ENCODE measurements at places on chromosomes 5 and 9. TPM values are rescaled to one million over a fixed set of nuclear protein-coding genes. Genes with fewer than 3 reads are reported as not detected.

DNA sequence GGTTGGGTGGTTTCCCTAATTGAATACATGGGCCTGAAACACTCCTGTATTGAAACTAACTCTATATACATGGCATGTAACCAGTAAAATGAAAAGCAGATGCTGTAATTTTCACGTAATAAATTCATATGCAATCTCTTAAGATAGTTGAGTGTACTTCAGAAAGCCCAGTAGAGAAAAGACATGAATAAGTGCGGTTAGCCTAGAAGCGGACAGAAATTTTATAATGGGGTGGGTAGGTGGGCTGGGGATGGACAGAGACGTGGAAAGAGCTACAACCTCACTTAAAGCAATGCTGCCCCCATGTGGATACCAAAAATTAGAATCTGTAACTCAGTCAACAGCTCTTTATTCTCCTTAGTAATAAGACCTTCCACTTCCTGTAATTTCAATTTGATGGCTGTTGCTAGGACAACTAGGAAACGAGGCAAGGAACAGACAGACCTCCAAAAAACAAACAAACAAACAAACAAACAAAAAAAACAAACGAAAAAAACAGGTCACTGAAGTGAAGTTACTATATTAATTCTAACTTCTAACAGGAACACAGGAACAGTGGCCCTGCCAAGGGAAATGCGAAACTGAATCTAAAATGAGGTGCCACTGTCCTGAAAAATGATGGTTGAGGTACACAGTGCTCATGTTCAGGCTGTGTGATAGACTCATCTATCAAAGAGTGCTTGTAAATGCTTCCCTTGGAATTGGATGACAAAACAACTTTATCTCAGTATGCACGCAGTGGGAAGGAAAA, 103.4 kb upstream of the GNA14 start:
- DNase-seq: peak; percentile 76

GRCh38 chr5:150675069-150675468, 14.0 kb downstream of the MYOZ3 start:
- no peak for DNase-seq

DNA sequence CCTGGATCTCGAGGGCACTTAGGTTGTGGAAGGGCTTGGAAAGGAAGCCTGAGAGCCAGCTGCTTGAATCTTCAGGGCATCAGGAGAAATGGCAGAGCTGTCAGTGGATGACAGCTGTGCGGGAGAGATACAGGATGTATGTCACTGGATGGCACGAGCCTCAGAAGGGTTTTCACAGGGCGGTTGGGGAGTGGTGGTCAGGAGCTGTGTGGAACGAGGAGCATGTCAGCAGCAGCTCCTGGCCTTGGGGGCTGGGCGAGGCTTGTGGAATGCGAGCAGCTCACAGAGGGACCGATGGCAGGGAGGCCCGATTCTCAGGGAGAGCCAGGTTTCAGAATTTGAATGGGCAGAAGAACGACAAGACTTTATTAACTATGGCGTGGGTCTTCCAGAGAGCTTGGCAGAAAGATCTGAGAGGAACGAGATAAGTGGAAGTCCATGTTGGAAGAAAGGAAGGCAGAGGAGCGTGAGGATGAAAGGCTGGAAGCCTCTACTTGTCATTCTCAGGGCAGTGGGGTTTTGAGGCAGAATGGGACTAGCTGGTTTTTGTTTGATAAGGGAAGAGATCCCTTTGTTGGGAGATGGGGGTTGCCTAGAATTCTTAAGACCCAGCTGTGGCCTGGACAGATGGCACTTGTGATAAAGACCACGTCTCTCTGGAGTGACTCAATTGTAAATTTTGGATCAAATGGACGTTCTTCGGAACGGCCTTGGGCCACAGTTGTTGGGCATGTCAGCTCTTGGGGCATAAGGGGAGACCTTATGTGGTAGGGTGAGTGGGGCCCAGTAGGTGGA, 60.3 kb downstream of the SNX30 start:
- DNase-seq: no peak

- peak; percentile 48 for DNase-seq
Measured at GRCh38 chr5:3597167-3598007, 1.8 kb downstream of the IRX1 start.

GRCh38 chr5:138932171-138932810, 57.2 kb upstream of the LRRTM2 start:
- DNase-seq: no peak

GRCh38 chr9:5708414-5708813, 79.5 kb downstream of the RIC1 start:
- DNase-seq: no peak

DNA sequence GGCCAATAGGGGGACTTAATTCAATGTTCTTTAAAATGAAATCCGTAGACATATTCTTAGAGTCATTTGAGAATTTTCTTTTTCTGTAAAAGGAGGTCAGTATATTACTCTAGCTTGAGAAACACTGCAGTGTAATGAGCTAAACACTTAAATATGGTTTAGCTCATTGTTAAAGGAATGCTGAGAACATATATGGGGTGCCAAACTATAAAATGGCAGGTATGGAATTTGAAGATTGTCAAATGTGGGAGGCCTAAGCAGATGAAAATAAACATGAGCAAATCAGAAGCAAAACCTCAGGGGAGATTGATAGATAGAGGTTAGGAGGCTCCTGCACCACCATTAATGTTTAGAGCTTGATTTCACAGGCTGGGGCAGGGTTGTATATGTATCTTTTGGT, 57.9 kb downstream of the STX17 start:
- no peak for DNase-seq

DNA sequence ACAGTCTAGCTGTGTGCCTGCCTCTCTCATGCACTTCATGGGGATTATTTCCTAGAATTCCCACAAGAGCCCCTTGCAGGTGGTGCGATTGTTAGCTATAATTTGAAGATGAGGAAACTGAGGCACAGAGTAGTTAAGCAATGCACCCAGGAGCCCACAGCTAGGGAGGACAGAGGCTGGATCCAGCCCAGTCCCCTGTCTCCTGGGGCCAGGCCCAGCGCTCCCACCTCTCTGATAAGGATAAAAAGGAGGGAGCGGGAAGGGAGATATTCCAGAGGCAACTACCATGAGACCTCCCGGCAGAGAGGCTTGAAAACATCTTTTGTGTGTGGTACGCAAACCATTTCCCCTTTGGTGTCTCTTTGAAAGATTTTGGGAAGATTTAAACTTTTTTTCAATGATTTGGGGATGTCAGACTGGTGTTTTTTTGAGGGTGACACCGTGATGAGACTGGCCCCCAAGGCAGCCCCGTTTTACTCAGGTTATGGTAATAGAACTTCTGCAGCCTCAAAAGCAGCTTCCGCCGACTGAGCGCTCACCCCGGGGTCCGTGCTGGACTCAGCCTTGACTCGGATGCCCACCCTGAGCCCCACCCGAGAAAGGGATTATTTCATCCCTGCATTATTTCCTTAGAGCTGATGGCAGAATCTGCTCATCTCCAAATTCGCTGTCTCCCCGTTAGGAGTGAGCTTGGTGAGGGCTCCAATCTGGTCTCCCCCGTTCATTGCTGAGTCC, 144.7 kb upstream of the IER5L start:
- no peak for DNase-seq

DNA sequence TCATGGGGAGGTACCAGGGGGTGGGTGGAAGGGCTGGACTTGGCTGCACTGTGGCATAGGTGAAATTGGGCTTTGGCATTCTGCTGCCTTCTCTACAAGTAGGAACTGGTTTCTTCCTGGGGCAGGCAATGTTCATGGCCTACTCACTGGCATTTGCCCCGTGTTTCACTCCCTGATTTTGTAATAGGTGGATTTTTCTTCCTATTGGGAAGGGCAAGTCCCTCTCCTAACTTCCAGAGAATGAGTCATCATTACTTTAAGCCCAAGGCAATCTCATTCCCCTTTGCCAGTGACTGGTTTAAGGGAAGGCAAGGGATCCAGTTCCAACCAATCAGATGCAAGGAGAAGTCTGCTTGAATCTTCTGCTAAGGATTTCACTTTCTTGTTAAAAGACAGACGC, 67.9 kb upstream of the ANKRD55 start:
- no peak for DNase-seq

GRCh38 chr5:170316937-170317336, 19.4 kb upstream of the LCP2 start:
- DNase-seq: no peak

GRCh38 chr9:133967024-133967741, 24.9 kb downstream of the VAV2 start:
- DNase-seq: no peak

GRCh38 chr5:68446487-68446894, 230.9 kb downstream of the PIK3R1 start:
- no peak for DNase-seq

The IL33 gene
- 39.4 TPM for polyA plus RNA-seq

The PCDH12 gene
- 18.2 TPM for polyA plus RNA-seq

The GFRA3 gene
- 3.7 TPM for polyA plus RNA-seq

The HMCN2 gene
- 21.1 TPM for polyA plus RNA-seq

The GALNT12 gene
- 2.7 TPM for polyA plus RNA-seq
